ENCODE measurements at places on chromosomes 5 and 9.

GRCh38 chr5:175614223-175614815, 43.6 kb upstream of the HRH2 start:
- no peak for DNase-seq

DNA sequence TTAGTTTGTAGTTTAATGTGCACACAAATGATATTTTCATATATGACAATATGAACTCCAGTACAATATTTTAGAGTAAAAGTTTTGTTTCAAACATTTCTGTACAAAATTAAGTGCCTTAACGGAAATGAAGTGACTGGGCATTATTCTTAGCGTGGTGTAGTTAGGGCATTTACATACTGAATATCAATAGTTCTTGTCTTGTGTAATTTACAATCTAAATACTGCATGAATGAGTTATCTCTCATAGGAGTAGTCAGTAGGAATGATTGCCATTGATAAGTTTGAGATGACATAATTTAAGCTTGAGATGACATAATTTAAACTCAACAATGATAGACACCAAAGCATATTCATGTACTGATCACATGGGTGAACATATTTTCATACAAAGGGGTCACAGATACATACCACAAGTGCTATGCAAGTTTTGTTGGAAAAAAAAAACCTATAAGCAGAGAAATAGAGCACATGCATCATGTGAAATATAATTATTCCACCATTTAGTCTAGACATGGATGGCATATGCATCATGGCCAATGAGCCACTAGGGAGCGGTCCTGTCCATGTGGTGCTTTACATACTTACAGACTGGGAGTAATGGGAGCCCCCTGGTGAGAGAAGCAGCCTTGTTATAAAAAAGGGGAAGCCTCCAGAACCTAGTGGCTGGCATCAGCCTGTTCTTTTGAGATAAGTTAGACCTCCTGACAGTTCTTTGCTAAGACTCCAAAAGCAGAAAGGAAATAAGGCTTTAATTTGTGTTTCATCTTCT, 1523.9 kb downstream of the MAT2B start:
- DNase-seq: no peak

GRCh38 chr5:140402258-140403074, 833 bp downstream of the ANKHD1 start:
- DNase-seq: peak; percentile 3

DNA sequence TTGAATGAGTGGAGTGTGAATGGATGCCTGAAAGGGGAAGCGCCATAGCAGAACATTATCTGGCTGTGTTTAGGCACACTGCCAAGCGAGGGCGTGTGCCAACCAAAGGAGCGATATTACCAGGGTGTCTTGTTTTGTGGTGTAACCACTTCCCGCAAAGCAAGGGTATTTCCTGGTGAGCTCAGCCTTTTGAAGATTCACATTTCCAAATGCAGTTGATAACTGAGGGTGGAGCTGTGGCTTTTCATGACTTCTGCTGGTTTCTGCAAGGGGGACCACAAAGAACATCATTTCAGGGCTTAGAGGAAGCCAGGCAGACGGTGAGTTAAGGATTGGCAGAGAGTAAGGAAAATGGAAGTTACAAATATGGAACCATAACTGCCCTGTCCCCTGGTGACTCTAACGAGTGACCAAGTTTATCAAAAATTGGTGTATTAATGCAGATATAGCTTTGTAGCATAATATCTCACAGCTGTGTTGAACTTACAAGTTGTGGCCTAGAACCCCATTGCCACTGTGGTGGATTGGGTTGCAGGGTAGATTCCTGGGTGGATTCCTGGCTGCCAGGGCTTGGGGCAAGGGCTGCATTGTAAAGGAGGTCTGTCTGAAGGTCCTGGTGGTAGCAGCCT, 71.4 kb downstream of the RALGPS1 start:
- DNase-seq: peak; percentile 63

- DNase-seq: no peak
Measured at GRCh38 chr9:121651295-121652020, at the start of gene DAB2IP. Gene DAB2IP, plus strand, starts transcription at chr9:121651634. Its CDS starts 142 bp downstream, at chr9:121651776.

DNA sequence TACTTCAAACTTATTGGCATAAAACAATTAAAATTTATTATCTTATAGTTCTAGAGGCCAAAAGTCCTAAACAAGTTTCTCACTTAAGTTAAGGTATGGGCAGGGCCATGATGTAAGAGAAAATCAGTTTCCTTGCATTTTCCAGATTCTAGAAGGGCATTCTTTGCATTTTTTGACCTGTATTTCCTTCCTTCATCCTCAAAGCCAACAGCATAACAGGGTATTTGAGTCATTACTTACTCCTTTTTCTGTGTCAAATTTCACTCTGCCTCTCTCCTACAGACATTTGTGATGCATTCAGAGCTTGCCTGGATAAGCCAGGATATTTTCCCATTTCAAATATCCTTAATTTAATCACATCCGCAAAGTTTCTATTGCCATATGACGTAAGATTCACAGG, 1499.0 kb downstream of the EFNA5 start:
- no peak for DNase-seq

DNA sequence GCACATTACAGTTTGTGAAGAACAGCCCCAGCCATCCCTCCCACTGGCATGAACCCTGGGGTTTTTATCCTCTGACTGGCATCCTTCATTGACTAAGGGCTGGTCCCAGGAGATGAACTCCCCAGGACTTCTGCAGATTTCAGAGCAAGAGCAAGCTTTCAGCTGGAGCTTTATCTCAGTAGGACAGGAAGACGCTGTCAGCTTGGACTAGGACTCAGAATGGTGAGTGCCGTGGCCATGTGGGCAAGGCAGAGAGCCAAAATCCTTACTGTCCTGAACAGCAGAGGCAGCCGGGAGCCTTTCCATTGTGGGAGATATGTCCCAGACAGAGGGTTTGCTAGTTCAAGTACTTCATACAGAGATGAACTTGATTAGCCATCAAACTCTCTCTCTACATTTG, 3.2 kb upstream of the ACOT12 start:
- DNase-seq: no peak

DNA sequence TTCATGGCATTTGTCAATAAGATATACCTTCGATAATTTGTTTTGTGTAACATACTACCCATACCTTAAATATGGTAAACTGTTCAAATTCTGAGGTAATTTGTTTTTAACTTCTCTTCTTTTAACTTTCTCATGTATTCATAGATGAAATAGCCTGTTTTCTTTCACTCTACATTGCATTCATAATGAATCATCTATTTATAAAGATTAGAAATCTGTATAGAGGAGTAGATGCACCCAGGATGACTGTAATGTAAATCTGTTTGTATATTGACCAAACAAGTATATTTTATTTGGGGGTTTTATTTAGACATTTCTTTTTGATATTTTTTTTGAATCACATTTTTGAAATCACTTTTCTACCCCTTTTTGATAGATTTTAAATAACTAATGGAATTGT, 144.6 kb downstream of the CD180 start:
- DNase-seq: no peak

- no peak for DNase-seq
Measured at GRCh38 chr9:133505901-133506652, 18.7 kb downstream of the MYMK start.

DNA sequence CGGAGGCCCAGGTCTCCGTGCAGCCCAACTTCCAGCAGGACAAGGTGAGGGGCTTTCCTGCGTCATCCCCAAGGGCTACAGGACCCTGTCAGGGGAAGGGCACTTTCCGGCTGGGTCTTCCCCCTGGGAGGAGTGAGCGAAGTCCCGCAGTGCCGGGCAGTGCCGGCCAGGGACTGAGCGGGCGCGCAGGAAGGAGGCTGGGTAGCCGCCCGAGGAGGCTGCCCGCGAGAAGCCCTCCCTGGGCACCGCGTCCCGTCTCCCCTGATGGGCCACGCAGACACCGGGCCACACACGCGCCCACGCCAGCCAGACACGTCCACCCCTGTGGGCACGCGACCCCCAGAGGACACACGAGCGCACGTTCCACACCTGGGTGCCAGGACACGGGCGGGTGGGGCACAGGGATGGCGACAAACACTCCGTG, 357 bp downstream of the PTGDS start:
- DNase-seq: no peak

DNA sequence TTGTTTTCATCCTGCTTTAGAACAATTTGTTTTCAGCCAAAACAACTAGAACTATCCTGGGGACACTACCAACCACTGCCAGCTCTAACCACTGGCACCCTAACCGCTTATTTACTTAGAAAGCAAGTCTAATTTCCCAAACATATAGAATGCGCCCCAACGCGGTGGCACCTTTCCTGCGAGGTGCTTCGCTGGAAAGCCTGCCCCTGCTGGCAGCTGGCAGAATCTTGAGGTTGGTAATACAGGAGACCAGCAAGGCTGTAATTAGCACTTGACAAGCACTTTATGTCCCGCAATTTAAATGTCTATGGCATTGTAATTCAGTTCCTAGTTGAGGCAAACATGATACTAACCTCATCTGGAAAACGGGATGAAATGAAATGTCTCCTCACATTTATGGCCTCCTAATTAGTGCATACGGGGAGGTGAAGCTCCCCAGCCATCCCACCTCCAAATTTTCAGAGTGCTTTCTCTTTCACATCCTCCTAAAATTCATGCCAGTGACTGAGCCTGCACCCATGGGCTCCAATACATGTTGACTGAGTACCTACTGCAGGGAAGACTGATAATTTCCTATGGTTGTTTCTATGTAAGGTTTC, 30.4 kb downstream of the GABBR2 start:
- DNase-seq: no peak

DNA sequence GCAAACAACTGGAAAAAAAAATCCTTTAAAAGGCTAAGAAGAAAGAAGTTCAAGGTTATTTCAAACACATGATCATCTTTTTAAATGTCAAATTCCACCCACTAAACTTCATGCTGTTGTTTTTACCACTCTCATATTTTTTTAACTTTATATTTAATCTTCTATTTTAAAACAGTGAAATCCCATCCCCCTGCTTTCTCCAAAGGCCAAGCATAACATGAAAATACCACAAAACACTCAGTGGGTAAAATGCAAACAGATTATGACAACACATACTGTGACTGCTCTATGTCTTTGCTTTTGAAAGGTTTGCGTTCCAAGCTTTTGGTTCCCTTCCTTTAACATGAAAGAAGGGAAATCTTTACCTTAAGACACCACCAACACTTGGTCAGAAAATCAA, 127.6 kb downstream of the SNCAIP start:
- no peak for DNase-seq

DNA sequence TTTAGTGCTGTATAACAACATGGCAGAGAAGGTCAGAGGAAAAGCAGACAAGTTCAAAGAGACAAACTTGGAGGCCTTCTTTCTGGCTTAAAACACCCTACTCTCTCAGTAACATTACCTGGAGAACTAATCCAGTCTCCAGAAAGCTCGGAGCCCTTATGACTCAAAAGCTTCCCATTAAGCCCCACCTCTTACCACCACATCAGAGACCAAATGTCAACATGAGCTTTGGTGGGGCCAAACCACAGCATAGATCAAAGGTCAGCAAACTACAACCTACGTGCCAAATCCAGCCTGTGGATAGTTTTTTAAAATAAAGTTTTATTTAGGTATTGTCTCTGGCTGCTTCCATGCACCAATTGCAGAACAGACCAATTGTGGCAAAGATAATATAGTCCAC, 589.9 kb downstream of the DNAH5 start:
- DNase-seq: no peak

DNA sequence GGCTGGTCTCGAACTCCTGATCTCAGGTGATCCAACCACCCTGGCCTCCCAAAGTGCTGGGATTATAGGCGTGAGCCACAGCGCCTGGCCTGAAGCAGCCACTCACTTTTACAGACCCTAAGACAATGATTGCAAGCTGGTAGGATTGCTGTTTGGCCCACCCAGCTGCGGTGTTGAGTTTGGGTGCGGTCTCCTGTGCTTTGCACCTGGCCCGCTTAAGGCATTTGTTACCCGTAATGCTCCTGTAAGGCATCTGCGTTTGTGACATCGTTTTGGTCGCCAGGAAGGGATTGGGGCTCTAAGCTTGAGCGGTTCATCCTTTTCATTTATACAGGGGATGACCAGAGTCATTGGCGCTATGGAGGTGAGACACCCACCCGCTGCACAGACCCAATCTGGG, 1.5 kb downstream of the CA9 start:
- DNase-seq: no peak

DNA sequence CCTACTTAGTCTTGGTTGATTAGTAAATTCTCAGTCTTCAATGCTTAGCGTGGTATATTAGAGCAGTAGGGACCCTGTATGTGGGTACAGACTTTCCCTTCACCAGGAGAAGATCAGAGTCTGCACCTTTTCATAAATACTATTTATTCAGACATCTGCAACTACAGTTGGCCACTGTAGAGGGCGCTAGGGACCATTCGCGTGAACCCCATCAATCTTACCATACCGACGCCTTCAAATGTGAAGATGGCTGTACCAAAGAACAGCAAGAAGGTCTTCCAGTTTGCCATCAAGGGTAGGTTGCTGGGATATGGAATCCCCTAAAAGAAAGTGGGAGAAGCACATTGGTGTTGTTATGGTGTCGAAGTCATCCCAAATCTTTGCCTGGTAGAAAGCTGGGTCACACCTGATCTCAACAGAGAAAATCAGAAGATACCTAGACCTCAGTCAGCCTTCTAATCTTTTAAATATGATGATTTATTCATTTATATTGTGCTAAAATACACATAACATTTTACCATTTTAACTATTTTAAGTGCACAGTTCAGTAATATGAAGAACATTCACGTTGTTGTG, 19.1 kb downstream of the SLC36A3 start:
- DNase-seq: no peak

DNA sequence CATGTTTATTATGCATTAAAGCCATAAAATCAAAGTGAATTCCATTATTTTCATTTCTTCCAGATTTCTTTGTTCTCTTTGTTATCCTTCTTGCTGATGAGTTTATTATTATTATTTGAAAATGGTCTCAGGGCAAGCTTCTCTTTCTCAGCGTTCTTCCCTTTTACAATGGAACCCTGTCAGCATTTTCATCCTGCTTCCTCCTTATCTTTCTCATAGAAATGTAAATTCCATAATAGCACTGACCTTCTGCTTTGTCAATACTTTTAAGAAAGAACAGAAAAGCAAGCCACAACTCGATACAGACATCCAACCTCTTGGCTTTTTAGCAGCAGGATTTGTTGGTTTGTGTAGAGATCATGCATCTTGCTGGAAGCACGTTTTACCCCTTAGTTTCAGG, 114.0 kb upstream of the BASP1 start:
- DNase-seq: no peak

GRCh38 chr9:78035383-78035993, 3.9 kb upstream of the GNAQ start:
- peak; percentile 16 for DNase-seq

- peak; percentile 23 for DNase-seq
Measured at GRCh38 chr5:172173564-172174153, 14.4 kb downstream of the STK10 start.

- DNase-seq: no peak
Measured at GRCh38 chr5:80125962-80126480, 90.9 kb downstream of the THBS4 start.

DNA sequence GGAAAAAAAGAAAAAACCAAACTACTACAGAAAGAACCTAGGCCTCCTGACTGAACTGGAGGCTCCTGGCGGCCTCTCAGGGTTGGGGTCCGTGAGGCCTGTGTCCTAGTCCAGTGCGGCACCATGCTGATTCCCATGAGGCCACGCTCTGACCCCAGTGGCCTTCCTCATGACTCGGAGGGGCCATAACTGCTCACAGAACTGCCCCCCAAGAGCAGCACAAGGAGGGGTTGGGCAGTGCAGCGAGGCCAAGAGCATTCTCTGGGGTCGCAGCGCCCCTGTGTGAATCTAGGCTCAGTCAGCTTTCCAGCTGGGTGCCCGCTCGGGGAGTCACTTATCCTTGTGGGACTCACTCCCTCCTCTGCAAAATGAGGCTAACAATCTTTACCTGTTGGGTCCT, 79.3 kb upstream of the FBXW11 start:
- DNase-seq: no peak

Measured in activated naive CD8-positive, alpha-beta T cell treated with anti-CD3 and anti-CD28 coated beads, Interleukin-2, amount 50 U/mL, for 16 hours (primary cell).